ENCODE measurements at places on chromosomes 16 and 17.

DNA sequence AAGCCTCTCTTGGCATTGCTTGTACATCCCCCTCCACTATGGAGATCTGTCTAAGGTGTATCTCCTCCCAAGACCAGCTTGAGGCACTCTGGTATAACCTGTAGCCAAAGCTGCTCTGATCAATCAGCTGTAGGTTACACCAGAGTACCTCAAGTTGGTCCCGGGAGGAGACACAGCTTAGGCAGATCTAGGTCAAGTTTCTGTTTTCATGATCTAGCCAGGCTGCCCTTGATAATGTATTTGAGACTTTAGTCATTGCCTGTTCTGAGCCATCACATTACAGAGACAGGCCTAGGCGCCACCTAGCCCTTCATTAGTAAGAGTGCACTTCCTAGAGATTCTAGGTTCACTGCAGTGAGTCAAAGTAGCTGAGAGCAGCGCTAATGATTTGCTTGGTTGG is 31.4 kb downstream of the ASGR1 start:
- DNase-seq = no peak

GRCh38 chr17:60422162-60422665 is at the start of gene CHCT1:
CHCT1 (plus strand) TSS chr17:60422489; CDS start chr17:60422593, 104 bp downstream.
- DNase-seq = no peak

GRCh38 chr17:64385187-64386083 is 5.2 kb downstream of the PECAM1 start:
- no peak for DNase-seq

GRCh38 chr16:30430428-30430970 is 669 bp upstream of the DCTPP1 start:
- no peak for DNase-seq

GRCh38 chr17:58310511-58311428 is 17.8 kb downstream of the TSPOAP1 start:
- DNase-seq = no peak

DNA sequence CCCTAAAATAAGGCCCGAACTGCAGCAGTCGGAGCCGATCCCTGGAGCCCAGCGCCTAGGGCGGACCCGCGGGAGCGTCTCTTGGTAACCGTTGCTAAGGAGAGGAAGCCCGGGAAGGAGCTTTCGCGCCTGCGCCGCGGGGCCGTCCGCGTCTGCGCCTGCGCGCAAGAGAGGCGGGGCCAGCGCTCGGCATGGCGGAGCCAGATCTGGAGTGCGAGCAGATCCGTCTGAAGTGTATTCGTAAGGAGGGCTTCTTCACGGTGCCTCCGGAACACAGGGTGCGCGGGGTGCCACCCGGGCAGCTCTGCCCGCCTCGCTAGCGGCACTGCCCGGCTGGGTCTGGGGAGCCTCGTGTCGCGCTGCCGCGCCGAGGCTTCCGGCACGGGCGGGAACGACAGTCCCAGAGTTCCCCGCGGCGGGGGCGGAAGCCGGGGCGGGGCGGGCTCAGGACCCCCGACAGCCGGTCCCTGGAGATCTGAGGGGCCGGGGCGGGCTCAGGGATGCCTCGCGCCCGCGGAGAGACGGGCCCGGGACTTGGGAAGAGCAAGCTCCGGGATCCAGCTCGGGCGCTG is at the start of gene CDK10:
Gene CDK10 (plus strand): TSS at position 170 of the 572 bp plus-strand sequence. CDS start 22 bp downstream, at position 192.
- DNase-seq = no peak

DNA sequence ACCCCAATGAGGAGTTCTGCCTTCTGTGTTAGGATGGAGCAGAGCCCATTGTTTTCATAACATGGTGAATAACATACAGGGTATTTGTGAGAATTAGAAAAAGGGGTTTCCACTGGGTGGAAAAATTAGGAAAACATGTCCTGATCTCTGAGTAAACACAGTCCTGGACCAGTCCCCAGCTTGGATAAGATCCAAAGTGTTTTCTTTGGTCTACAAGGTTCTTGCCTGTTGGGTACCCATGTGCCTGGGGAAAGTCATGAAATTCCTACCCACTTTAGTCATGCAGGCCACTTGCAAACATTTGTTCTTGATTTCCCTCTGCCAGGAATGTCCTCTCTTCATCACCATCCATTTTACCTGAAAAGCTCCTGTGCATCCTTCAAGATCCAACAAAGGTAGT is 164.8 kb upstream of the DYNLRB2 start:
- DNase-seq = no peak

- no peak for DNase-seq
Measured at GRCh38 chr17:44207743-44208142, 8.1 kb upstream of the ATXN7L3 start.

- no peak for DNase-seq
Measured at GRCh38 chr17:14622615-14623101, 321.8 kb downstream of the HS3ST3B1 start.
